Calu3 (cell line): ENCODE measurements at places on chromosomes 16 and 17. TPM values are rescaled to one million over a fixed set of nuclear protein-coding genes. Genes with fewer than 3 reads are reported as not detected.

ZFPM1 gene
- total RNA-seq: 3.1 and 5.2 TPM in 2 replicates

DNA sequence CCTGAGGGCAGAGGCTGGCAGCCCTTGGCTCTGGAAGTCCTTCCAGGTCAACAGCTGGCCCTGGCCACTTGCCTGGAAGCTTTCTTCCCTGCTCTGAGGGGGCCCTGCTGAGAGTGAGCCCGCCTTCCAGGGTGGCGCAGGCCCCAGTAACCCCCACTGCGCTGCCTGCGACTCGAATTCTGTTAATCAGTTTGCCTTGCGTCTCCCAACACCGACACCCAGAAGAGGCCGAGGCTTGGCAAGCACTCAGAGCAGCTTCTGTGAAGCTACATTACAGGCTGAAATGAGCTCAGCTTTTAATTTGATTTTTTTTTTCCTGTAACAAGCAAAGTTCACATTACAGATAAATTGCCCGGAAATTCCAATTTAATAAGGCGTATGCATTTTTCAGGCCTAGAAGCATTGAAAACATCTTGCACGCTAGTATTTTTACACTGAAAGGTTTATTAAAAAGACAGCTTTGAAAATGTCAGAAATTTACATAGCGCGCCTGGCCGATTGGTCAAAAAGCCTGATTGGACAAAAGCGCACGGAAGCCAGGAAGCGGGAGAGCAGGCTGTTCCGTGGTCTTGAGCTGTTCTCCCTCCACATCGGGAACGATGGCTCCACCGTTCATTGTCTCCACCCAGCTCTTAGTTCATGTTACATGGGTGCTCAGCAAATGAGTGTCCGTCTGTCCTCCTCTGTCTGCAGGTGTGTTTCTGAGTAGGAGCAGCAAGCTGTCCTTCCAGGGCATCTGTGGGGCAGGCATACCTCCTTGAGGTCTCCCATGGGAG lies 65.5 kb upstream of the HSBP1 start:
- no peaks in the 10 kb centered on the region for H3K4me1 ChIP-seq
- H3K27ac ChIP-seq: no peak overlapping the region
- no peak for DNase-seq
- no peak overlapping the region for H3K4me3 ChIP-seq

CDK3 gene
- 9.4 and 9.8 TPM in 2 replicates for total RNA-seq

MYH8 gene
- total RNA-seq: not detected in 2 replicates

- no peak overlapping the region for H3K27ac ChIP-seq
- H3K4me3 ChIP-seq: no peak overlapping the region
- H3K36me3 ChIP-seq: peaks cover 16% of the 10 kb centered on the region
- H3K27me3 ChIP-seq: peaks cover 93% of the 10 kb centered on the region
- H3K4me1 ChIP-seq: peaks cover 13% of the 10 kb centered on the region
- DNase-seq: no peak
Observed at GRCh38 chr17:45787656-45788055, 3.5 kb downstream of the CRHR1 start.

NOD2 gene
- 0.87 and 1.1 TPM in 2 replicates for total RNA-seq

NOS2 gene
- not detected in 2 replicates for total RNA-seq

DNA sequence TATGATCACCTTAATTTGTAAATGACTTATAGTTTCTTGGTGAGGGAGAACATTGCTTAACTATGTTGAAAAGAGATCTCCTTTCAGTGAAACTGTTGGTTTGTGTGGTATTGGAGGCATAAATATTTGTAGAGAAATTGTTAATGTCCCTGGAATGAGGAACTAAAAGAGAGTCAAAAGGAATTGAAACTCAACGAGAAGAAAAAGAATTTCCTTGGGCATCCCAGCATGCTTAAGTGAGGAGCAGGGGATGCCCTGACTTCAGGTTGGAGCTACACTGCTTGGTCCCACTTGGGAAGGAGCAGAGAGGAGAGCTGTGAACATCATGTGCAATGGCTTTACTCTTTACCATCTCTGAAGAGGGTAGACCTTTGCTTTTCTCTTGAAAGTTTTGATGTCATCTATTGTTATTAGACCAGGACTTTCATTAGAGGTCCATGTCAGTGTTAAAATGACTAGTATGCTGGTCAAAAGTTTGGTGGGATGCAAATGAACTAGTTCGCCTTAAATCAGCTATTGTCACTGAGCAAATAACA lies 21.7 kb downstream of the KRT23 start:
- H3K27ac ChIP-seq: peak overlapping the region; percentile 96
- peaks cover 78% of the 10 kb centered on the region for H3K4me1 ChIP-seq
- peaks cover 84% of the 10 kb centered on the region for H3K36me3 ChIP-seq
- H3K27me3 ChIP-seq: no peaks in the 10 kb centered on the region
- peak; percentile 80 for DNase-seq
- peak overlapping the region; percentile 31 for H3K4me3 ChIP-seq
